Nucleus accumbens (tissue), 56 donors: ENCODE measurements at places on chromosomes 11 and 22.

GRCh38 chr22:41919357-41920224, 4.7 kb upstream of the SHISA8 start:
- DNase-seq = no peak

GRCh38 chr11:68468217-68468828, 7.8 kb downstream of the PPP6R3 start:
- DNase-seq = no peak

DNA sequence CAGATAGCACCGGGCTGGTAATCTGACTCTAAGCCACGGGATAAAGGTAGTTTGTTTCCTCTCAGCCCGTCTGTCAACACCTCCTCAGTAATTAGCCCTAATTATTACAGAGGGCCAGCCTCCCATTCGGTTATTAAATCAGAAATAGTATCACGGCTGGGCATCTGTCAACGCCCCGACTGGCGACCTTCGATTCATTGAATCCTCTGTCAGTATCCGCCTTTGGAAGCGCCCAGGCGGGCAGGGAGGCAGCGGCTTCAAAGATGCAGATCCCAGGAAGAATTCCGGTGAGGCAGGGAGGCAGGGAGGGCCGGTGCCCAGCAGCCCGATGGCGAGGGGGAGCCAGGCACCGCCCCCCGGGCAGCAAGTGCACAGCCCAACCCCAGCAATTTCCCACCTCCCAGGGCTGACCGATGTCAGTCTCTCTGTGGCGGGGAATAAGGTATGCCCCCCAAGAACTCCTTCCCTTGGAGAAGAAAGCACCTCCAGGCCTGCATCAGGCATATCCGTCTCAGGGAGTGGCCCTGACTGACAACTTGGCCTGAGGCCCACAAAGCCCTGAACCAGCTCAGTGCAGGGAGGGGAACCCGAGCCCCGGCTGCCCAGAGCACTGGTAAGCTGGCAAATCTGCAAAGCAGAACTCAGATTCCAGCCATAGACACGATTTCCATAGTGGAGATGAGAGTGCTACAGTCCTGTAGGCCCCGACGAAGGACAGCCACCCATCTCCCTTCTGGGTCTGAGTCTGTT, 11.4 kb downstream of the GNB1L start:
- no peak for DNase-seq

GRCh38 chr11:94139416-94139815, 10.8 kb downstream of the PANX1 start:
- no peak for DNase-seq

DNA sequence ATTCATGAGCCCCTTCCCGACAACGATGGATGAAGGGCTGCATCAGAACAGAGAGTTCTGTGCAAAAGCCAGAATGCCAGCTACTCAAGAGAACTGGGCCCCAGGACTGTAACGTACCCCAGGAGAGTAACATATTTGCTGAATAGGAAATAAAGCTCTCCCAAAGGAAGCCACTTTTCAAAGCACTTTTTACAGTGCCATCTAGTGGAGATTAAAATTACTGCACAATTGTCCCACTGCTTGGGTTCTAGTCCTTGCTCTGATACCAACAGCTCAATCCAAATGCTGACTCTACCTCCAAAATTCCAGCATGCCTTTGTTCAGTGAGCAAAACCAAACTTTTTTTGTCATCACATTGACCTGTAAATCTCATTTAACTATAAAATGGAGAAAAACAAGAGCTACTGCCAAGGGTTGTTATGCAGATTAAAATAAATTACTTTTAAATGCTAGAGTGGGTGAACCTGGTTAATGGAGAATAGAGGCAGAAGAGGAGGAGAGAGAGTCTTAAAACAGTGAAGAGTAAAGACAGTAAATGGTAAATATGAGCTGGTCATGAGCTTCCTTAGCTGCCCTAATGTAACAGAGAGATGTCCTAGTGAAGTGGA, 87.6 kb upstream of the FSHB start:
- no peak for DNase-seq

DNA sequence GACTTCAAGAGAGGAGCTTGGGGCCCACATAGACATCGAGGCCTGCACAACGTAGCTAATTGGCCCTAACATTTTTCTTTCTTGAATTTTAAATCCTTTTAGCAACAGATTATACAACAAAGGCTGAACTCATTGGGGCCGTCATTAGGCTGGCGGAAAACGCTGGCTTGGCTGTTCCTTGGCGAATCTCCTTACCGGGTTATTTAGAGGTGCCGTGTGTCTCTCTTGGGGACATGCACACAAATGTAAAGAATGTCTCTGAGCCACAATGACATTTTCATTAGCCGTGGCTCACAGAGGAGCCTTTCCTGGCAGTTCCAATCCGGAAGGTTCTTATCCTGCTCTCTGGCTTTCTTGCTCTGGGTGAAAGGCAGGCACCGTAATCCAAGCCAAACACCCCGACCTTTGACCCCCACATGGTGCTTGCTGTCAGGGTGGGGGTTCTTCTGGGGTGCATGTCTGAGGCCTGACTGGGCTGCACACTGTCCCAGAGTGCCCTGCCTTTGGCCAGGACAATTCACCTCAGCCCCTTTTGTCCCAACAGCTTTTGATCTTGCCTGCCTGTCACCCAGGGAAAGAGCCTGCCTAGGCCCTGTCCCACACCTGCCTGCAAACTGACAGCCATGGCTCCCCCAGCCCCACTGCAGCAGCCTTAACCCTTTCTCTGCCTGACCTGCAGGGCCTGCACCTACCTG, 9.2 kb upstream of the FGF3 start:
- no peak for DNase-seq

- DNase-seq = no peak
Measured at GRCh38 chr11:3132271-3132781, 32.8 kb downstream of the OSBPL5 start.

- DNase-seq = no peak
Measured at GRCh38 chr11:13602844-13603243, 65.6 kb upstream of the FAR1 start.

GRCh38 chr22:44962741-44963454, 46.9 kb downstream of the PHF21B start:
- DNase-seq = no peak
